Osteoblast (primary cell): ENCODE measurements at places on chromosomes 5 and 9. TPM values are rescaled to one million over a fixed set of nuclear protein-coding genes. Genes with fewer than 3 reads are reported as not detected.

The ARID3C gene
- total RNA-seq, result under 0.01 TPM in 1 of 2 replicates, not detected in the other

The SLC4A9 gene
- not detected in 2 replicates for total RNA-seq

The SPAG8 gene
- total RNA-seq, result 0.88 and 2.2 TPM in 2 replicates

The PCDHA9 gene
- total RNA-seq, result 0.29 and 0.36 TPM in 2 replicates

The LVRN gene
- total RNA-seq, result under 0.01 and 0.59 TPM in 2 replicates
